ENCODE measurements at places on chromosomes 3 and 15.

DNA sequence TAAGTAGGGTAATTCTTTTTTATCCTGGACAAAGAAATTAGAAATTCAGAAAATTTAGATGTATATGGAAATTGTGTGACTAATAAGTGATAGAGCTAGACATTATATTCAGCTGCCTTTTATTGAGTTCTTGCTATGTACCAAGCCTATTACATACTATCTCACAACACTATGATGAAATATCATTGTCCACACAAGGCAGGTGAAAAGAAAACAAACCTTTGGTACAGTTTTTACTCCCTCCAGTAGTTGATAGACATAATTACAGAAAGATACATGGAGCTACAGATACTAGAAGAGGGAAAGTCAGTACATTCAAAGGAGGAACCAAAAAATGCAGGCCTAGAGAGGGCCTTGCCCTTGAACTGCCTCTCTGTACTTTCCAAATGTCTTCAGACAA lies 4.8 kb downstream of the IQCH start:
- no peak for DNase-seq

GRCh38 chr3:69739204-69740102 lies at the start of gene MITF:
Gene MITF, plus strand, starts transcription at chr3:69739464. Its CDS starts 134 bp downstream, at chr3:69739598.
- peak; percentile 8 for DNase-seq

GRCh38 chr15:94412979-94413746 lies 181.8 kb downstream of the MCTP2 start:
- DNase-seq, result no peak

GRCh38 chr15:62428851-62429598 lies 263.9 kb upstream of the C2CD4B start:
- DNase-seq, result no peak

- no peak for DNase-seq
Measured at GRCh38 chr15:87829332-87830050, 427.0 kb downstream of the NTRK3 start.

- DNase-seq, result peak; percentile 9
Measured at GRCh38 chr3:27312044-27312668, 57.0 kb downstream of the NEK10 start.

DNA sequence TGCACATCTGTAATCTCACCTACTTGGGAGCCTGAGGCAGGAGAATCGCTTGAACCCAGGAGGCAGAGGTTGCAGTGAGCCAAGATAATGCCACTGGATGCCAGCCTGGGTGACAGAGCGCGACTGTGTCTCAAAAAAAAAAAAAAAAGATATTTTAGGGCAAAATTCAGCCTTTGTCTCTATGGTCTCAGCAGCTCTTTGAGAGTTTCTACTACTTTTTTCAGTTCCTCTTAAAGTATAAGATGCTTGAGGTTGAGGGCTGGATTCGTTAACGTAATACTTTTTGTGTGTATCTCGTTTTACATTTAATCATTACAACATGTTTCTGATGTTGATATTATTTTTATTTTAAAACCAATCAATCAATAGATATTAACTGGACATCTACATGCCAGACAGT lies 381.2 kb upstream of the TBL1XR1 start:
- DNase-seq, result no peak

- no peak for DNase-seq
Measured at GRCh38 chr3:52122491-52122890, 31.7 kb downstream of the POC1A start.

- DNase-seq, result no peak
Measured at GRCh38 chr15:85374831-85375230, 5.6 kb upstream of the AKAP13 start.

DNA sequence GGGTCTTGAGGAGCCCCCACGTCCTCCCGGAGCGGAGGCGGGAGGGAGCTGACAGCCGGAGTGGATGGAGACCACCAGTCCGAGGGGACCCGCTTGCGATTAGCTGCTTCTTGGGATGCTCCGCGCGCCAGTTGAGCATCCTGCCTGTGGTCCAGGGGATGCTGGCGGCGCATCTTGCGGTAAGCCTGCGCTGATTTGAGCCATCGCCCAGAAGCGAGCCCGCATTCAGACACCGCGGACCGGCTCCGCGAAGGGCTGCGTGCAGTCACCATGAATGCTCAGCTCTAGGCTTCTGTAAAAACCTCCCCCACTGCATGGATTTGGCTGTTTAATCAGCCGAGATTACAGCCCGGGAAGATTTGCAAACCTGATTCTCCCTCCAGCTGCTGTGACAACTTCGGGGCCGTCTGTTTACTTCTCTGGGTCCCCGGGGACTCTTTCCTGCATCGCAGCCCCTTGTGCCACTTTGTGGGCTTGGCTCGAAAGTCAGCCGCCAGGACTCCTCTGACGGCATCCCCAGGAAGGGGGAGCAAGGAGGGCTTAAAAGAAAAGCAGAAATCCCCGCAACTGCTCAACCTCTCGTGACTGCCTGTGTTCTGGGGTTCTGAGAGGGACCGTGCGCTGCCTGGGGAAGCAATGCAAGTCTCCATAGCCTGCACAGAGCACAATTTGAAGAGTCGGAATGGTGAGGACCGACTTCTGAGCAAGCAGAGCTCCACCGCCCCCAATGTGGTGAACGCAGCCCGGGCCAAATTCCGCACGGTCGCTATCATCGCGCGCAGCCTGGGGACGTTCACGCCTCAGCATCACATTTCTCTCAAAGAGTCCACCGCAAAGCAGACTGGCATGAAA lies 171.1 kb downstream of the KCNAB1 start:
- DNase-seq, result peak; percentile 43

DNA sequence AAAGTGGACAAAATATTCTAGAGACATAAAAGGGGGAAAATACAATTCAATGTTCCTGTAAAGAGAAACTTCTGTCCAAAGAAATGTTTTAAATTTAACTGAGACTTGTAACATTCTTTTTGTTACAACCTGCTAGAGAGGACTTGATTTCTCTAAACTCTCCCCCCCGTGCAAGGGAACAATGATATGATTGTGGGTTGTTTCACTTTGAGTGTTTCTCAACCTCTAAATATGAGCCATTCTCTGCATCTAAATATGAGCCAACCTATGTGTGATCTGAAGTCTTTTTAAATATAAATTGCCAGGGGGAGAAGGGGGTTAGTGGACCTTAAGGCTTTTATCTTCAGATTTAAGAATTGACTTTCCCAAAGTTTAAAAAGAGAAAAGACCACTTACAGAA lies 14.6 kb downstream of the ZNF860 start:
- DNase-seq, result no peak

DNA sequence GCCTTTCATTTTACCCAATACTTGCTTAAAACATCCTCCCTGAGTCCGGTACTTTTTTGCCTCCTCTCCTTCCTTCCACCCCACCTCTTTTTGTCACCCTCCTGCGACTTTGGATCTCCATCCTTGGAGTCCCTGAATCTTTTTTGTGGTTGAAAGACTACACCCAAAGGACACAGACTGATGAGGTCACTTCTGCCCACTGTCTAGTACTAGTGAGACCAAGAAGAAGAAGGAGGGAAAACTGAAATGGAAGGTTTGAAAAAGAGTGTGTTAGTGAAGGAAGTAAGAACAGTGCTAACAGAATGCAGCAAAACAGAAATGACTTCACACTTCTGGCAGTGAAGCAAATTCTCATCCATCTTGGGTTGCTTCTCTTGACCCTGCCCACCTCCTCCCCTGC lies 6.6 kb downstream of the B3GNT5 start:
- DNase-seq, result no peak

DNA sequence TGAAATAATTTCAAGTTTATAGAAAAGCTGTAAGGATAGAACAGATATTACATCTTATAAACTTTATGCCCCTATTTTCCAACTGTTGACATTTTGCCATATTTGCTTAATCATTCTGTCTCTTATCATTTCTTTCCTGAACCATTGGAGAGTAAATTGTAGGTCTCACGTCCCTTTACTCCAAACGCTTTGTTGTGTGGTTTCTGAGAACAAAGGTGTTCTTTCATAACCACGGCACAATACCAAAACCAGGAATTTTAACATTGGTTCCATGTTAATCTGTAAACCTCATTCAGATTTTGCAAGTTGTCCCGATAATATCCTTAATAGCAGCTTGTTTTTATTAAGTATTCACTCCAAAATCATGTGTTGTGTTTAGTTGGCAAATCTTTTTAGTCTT lies 134.8 kb downstream of the AKAP13 start:
- no peak for DNase-seq

- DNase-seq, result peak; percentile 91
Measured at GRCh38 chr15:68981941-68982340, 32.6 kb upstream of the NOX5 start.

DNA sequence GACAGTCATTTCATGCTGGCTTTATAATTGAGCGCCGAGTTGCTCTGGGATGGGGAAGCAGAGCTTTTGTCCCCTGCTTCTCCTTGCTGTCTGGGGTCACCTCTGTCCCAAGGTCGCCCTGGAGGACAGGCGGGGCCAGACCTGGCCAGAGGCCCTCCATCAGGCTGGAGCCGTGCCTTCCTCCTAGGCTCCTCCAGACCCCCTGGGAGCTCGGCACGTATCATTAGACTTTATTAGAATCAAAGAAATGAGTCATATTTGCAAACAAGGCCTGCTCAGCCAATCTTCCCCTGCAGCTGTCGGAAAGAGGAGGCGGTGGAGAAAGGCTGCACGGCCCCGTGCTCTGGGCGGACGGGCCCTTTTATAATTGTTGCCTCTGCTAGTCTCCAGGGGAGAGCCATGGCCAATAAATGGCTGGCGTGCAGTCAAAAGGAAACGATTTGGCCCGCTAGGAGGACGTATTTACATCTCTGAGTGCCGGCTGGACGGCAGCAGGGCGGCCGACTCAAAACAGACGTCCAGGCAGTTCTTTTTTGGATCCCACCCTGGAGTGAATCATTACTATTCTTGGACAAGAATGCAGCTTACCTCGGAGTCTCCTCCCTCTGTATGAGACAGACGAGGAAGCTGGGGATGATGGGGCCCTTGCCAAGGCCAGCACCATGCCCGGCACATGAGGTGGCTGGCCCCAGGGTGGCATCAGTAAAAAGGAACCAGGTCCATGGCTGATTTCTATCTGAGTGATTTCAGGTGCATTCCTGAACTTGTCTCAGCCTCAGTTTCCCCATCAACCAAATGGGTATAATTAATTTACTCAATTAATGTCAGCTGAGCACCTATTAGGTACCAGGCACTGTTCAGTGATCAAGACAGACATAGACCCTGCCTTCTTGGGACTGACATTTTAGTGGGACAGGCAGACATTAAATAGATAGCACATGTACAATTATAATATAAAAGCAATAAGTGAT lies 50.6 kb downstream of the SLC6A6 start:
- DNase-seq, result peak; percentile 7

- DNase-seq, result no peak
Measured at GRCh38 chr3:123194552-123194951, 7.2 kb upstream of the SEC22A start.

GRCh38 chr3:32794487-32795308 lies 23.1 kb upstream of the TRIM71 start:
- DNase-seq, result no peak

DNA sequence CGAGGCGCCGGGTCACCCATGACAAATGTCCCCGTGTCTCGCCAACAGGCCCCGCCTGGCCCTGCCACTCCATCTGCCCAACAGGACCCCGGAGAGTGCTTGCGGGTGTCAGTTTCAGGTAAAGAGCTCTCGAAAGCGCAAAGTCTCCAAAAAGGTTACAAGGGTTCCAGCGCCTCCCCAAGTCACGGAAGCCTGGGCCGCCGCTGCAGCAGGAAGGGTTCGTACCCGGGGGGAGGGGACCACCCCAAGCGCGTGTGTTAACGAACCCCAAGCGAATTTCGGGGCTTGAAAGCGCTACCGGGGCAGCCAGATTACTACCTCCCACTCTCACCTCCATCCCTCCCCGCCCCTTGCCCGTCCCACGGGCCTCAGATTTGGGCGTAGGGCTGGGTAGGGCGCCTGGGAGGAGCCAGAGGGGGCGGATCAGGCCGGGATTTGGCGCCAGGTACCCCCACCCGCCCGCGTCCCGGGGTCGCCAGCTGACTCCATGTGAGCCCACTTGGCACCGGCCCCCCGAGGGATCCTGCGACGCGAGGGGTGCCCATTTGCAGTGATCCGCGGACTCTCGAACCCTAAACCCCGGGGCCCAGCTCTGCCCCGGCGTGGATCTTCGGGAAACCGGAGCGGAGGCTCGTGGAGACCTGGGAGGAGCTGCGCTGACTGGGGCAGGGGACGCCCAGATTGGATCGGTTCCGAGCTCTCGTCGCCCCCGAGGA lies 85.9 kb downstream of the NR2F2 start:
- DNase-seq, result no peak

- DNase-seq, result no peak
Measured at GRCh38 chr3:30675006-30675405, 68.6 kb downstream of the TGFBR2 start.

GRCh38 chr3:180548050-180548449 lies 53.9 kb upstream of the TTC14 start:
- DNase-seq, result no peak

DNA sequence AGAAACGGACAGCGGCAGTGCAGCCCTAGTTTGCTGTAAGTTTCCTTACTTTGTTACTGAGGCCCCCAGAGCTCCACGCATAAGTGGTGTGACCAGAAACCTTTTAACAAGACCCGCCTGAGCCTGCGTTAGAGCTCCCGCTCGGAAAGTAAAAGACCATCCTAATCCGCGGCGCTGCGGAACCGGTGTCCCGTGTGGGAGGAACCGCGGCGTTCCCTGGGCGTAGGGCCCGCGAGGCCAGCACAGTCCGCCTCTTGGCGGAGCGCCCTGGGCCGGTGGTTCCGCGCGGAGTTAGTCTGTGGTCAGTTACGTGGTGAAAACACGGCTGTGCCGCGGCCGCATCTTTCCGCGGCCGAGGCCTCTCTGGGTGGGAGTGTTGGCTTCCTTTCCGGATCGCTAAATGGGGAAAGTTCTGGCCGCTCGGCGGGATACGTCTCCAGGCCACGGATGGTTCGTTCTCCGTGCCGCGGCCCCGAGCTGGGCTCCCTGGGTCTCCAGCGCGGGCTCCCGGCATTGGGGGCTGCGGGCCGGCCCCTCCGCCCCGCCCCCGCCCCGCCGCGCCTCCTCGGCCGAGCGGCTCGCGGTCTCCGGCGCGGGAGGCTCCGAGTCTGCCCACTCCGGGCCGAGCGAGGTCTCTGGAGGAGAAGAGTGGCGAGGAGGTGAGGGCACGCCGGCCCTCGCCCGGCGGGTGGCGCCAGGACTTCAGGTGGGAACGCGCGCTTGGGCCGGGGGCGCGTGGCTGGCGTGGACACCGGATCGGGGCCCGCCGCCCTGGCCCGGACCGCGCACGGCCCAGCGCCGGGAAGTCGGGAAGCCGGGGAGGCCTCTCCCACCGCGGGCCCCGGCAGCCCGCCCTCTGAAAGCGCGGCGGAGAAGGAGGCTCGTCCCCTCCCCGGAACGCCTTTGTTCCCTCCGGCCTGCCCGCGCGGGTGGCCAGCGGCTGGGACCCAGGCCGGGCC lies 754 bp downstream of the B3GNT5 start:
- DNase-seq, result no peak

GRCh38 chr3:20056725-20057611 lies 16.7 kb downstream of the KAT2B start:
- DNase-seq, result no peak

- DNase-seq, result no peak
Measured at GRCh38 chr3:183108001-183108449, 8.7 kb upstream of the MCCC1 start.

- no peak for DNase-seq
Measured at GRCh38 chr3:157067114-157067513, 92.8 kb downstream of the CCNL1 start.
